ENCODE measurements at places on chromosomes 1 and 21. TPM values are rescaled to one million over a fixed set of nuclear protein-coding genes. Genes with fewer than 3 reads are reported as not detected.

NLRP3 gene
- not detected for polyA plus RNA-seq

DISP3 gene
- polyA plus RNA-seq = 0.18 TPM

HTR6 gene
- polyA plus RNA-seq = not detected

EPS15 gene
- 84.1 TPM for polyA plus RNA-seq

TMEM183A gene
- 66.0 TPM for polyA plus RNA-seq

MRAP gene
- polyA plus RNA-seq = not detected

AMY2A gene
- polyA plus RNA-seq = not detected

LCE1B gene
- not detected for polyA plus RNA-seq

NCMAP gene
- not detected for polyA plus RNA-seq

DHRS3 gene
- 17.4 TPM for polyA plus RNA-seq

NOS1AP gene
- polyA plus RNA-seq = not detected

SPRR2F gene
- not detected for polyA plus RNA-seq

ZNF648 gene
- polyA plus RNA-seq = not detected

SSX2IP gene
- polyA plus RNA-seq = 2.6 TPM

TINAGL1 gene
- polyA plus RNA-seq = not detected

SLAMF1 gene
- polyA plus RNA-seq = 44.2 TPM

SWT1 gene
- 6.0 TPM for polyA plus RNA-seq

PEAR1 gene
- polyA plus RNA-seq = not detected

ERG gene
- not detected for polyA plus RNA-seq

STIL gene
- polyA plus RNA-seq = 0.91 TPM

AADACL3 gene
- polyA plus RNA-seq = not detected

RHD gene
- 0.42 TPM for polyA plus RNA-seq

KRTAP10-5 gene
- not detected for polyA plus RNA-seq

OR2L13 gene
- not detected for polyA plus RNA-seq

All from CD4-positive, CD25-positive, alpha-beta regulatory T cell (primary cell).